ENCODE measurements at places on chromosomes 4 and X.

- DNase-seq, result no peak
These were observed 7.8 kb downstream of the FBXW7 start for GRCh38 chr4:152528060-152528459.

DNA sequence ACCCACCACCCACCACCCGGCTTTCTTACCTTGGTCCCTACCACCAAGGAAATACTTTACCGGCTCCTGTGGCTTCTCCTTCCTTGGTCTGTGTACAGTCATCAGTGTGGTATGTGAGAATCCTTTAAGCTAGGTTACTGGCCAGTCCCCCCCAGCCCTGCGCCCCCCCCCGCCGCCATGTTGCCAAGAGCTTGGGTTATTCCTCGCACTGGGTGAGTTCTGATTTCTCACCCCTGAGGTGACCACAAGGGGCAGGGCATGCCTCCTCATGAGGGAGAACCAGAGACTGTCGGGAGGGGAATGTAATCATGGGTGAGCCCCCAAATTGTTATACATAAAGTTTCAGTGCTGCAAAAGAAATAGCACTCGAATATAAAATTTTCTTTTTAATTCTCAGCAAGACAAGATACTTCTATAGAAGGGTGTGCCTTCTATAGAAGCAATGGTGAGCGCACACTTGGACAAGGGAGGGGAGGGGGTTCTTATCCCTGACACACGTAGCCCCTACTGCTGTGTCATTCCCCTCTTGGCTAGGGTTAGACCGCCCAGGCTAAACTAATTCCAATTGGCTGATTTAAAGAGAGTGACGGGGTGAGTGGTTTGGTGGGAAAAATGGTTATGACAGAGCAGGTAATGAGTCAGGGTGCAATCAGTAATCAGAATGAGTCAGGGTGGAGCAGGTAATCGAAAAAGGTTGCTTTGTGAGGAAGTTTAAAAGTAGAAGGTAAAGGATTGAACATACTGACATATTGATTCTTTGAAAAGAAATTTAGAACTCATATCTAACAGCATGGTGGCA, 133.2 kb downstream of the KDM6A start:
- no peak for DNase-seq

- no peak for DNase-seq
These were observed 66.8 kb downstream of the CORIN start for GRCh38 chr4:47771020-47771419.

DNA sequence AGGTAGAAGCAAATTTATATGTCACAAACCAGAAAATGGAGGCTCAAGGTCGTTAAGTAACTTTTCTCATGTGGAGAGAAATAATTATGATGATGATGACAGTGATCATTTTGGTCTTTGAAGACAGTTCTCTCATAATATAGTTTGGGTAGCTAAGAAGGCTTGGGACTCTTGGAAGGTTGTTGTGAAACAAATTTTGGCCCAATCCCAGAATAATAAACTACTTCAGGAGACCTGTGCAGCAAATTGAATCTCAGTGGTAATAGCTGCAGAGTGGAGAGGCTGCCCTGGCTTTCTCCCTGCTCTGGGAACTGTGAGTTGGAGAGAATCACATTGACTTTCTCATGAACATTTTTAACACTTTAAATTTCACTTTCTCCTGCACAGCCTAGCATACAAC, 217.2 kb upstream of the BOD1L1 start:
- no peak for DNase-seq

DNA sequence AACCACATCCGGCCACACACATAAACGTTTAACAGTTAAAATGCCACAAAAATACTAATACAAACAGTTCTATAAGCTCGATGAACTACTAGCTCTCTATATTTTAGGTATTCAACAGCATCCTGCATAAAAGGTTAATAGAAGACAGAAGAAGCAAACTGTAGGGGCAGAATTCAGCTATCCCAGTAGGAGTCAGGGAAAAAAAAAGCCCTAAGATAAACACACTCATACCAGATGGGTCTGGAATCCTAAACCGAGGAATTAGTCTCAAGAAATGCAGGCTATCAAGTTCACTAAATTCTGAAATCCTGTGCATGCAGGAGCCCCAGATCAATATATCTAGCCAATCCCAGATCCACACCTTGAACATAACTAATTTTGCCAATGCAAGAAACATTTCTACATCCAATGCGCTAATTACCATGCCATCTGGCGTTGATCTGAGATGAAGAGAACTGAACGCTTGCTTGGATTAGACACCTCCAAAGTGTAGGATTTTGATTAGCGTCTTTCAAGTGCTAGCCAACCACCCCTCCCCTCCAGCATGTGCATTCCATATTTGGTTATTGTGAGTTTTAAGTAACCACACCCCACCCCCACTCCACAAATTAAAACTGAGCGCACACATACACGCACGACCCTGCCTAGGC, 512.2 kb upstream of the INTU start:
- no peak for DNase-seq

Data from T follicular helper cell (primary cell).